ENCODE measurements at places on chromosomes 7 and 10.
A peak's percentile ranks its signal among the peaks of the same experiment; 100 is the strongest.

DNA sequence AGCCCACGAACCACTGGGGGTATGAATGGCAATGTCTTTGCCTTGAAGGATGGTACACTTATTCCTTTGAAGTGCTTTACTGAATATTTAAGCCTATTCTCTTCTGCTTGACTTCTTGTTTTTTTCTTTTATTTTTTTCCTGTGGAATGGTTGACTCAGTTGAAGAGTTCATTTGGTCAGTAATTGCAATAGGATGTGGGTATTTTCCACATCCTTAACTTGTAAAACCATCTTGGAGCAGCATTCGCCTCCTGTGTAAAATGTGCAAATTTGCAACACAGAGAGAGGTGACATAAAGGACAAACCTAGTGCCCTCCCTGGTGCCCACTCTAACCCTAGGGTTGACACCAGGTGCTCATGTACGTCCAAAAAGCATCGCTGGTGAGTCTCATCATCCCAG lies 347.0 kb downstream of the GATA3 start:
- no peak for DNase-seq

DNA sequence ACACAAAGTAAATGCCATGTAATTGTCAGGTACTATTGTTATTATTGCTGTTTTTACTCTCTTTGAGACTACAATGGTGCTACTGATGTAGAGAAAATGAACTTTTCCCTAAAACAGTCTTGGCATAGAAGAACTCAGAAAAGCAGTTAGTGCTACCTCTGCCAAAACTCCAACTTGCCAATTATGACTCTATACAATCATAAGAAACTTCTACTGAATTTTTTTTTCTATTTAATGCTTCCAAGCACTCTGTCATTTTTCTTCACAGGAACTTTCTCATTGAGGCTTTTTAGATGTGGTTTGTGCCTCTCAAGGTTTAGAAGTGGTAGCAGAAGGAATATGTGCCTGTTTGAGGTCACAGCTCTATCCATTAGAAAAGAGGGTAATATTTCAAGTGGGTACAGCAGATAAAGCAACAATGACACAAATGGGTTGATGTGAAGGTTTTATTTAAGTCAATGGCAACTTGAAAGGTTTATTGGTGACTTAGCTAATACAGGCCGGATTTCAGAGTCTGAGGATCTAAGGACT lies 64.0 kb upstream of the FERD3L start:
- DNase-seq: peak; percentile 55

GRCh38 chr10:124966008-124966407 lies 24.1 kb downstream of the ZRANB1 start:
- no peak for DNase-seq

DNA sequence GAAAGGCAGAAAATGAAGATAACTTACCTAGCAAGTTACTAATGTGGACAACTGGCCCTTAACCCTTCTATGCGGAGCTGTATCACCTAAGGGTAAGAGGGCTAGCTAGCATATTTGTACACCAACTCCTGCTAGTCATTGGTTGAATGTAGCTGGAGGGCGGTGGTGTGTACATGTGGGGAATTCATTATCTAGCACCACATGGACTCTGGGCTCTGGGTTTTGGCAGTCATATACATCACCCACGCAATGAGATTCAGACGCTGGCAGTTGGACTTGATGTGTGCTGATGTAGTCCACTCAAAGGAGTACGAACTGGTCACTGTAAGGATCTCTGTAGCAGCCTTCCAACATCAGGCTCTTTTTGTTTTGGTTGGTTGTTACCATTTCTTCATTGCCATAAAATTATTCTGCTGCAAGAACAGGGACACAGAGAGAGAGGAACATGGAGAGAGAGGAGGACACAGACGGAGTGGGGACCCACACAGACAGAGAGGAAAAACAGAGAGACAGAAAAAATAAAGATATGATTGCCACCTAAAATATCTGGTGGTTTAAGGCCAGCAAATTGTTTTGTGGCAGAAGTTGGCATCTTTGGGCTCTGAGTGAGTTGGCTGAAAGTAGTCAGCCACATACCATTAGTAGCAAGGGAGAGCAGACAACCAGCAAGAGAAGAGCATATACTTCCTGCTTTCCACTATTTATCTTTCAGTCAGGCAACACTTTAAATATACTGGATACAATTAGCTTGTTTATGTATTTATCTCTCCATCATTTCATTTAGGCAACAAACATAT lies 76.7 kb upstream of the MTPN start:
- no peak for DNase-seq

GRCh38 chr7:100563809-100564400 lies 9.8 kb downstream of the SAP25 start:
- DNase-seq: peak; percentile 65

GRCh38 chr10:101564490-101564991 lies 23.5 kb downstream of the POLL start:
- no peak for DNase-seq

DNA sequence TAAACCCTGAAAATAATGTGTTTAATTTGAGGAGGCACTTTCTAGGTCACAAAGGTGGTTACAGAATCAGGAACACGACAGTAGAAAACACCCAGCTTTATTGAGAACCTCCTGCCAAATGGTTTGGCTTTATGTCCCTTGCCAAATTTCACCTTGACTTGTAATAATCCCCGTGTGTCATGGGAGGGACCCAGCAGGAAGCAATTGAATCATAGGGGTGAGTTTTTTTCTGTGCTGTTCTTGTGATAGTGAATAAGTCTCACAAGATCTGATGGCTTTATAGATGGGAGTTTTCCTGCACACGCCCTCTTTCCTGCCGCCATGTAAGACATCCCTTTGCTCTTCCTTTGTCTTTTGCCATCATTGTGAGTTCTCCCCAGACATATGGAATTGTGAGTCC lies 193.8 kb upstream of the KLF6 start:
- no peak for DNase-seq

GRCh38 chr10:69451784-69452251 lies 553 bp downstream of the TSPAN15 start:
- no peak for DNase-seq

GRCh38 chr10:119341459-119342301 lies 134.3 kb downstream of the GRK5 start:
- DNase-seq: no peak

- DNase-seq: no peak
These were observed 261.3 kb upstream of the MEOX2 start for GRCh38 chr7:15947754-15948153.

DNA sequence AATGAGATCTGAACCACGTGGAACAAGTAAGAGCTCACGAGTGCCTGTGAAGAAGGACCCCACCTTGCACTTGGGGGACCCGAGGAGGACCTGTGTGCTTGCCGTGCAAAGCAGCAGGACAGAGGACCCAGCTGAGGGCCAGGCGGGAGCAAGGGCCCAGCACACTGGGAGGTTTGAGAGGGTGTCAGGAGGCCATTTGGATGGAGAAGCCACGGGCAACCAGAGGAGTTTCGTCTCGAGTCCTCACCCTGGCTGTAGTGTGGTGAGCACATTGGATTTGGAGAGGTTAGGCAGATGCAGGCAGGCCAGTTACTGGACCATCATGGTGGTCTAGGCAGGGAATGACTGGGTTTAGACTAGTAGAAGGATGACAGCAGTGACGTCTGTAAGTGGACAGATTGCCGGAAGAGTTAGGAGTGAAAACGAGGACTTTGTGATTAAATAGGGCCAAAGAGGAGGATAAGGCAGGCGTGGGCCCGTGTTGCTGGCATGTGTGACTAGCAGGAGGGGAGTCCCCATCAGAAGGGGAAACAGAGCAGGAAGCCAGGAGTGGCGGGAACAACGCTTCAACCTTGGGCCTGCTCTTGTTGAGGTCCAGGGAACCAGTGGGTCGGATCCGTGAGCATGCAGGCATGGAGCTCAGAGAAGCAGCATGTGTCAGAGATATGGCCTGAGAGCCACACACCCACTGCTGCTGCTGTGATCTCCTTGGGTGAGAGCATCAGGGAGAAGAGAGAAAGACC lies 208.2 kb downstream of the MGMT start:
- no peak for DNase-seq

- DNase-seq: peak; percentile 59
These were observed 11.9 kb upstream of the OPALIN start for GRCh38 chr10:96370584-96371157.

DNA sequence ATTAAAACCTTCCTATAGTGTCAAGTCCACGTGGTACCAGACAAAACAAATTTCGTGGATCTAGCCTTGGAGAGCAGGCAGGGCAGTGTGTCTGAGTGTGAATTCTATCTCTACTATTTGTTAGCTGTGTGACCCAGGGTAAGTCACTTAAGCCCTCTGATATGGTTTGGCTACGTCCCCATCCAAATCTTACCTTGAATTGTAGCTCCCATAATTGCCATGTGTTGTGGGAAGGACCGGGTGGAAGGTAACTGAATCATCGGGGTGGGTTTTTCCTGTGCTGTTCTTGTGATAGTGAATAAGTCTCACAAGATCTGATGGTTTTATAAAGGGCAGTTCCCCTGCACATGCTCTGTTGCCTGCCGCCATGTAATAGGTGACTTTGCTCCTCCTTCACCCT lies 2.8 kb upstream of the NPFFR1 start:
- DNase-seq: no peak

GRCh38 chr7:50342616-50343114 lies 38.1 kb downstream of the IKZF1 start:
- DNase-seq: peak; percentile 91

- no peak for DNase-seq
These were observed 20.7 kb downstream of the IFIT3 start for GRCh38 chr10:89348481-89348880.

DNA sequence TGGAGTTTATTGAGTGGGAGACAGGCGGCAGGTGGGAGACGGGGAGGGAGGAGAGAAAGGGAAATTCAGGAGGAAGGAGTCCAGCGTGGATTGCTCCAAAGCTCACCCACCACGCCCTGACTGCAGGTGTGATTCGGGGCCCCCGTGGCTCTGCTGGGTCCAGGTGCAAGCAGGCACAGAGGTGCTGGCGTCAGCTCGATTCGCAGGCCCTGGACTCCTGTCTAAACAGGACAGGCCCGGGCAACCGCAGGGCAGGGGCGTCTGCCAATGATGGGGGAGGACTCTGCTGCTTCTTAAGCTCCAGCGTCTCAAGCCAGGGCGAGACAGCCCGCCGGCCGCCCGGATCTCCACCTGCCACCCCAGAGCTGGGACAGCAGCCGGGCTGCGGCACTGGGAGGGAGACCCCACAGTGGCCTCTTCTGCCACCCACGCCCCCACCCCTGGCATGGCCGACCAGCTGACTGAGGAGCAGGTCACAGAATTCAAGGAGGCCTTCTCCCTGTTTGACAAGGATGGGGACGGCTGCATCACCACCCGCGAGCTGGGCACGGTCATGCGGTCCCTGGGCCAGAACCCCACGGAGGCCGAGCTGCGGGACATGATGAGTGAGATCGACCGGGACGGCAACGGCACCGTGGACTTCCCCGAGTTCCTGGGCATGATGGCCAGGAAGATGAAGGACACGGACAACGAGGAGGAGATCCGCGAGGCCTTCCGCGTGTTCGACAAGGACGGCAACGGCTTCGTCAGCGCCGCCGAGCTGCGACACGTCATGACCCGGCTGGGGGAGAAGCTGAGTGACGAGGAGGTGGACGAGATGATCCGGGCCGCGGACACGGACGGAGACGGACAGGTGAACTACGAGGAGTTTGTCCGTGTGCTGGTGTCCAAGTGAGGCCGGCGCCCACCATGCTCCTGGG lies at the start of gene CALML3:
CALML3 (plus strand) TSS at position 321 of the 920 bp plus-strand sequence; CDS start at position 446, 125 bp downstream.
- no peak for DNase-seq

- DNase-seq: no peak
These were observed 2.5 kb downstream of the VIPR2 start for GRCh38 chr7:159142199-159142598.

- DNase-seq: no peak
These were observed at the start of gene THSD7A for GRCh38 chr7:11831736-11832495. TSS of gene THSD7A (minus strand) at chr7:11832198. CDS start at chr7:11831946, 252 bp downstream.

- no peak for DNase-seq
These were observed 580 bp downstream of the FAM200A start for GRCh38 chr7:99551334-99551733.

DNA sequence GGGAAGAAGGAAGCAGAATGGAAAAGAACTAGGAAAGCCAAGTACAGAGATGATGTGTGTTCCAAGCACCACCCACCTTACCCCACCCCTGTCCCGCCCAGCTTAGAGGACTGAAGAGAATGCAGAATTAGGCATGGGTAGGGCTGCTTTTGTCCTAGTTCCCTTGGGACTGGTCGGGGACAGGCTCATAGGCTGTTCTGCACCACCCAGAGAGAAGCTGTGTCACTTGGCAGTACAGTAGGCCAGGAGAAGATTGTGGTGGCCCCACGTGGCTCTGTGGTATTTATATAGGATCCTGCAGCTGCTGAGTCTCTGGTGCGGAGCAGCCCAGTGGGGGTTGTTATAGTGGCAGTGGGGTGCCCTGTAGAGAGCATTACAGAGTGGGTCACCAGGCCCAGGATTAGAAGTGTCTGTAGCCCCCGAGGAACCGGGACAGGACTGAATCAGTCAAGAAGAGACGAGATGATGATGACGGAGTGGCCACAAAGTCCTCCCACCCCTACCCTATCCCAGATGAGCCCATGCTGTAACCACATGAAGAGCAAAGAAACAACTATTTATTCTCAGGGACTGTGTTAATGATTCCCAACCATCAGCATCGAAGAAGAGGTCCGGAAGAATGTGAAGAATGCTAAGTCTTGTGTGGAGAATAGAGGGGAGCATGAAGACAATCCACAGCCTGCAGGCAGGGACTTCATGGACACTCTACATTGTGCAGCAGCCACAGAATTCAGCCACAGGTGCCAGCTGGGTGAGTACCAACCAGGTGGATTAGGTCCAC lies 88.9 kb downstream of the C1GALT1 start:
- DNase-seq: peak; percentile 25

DNA sequence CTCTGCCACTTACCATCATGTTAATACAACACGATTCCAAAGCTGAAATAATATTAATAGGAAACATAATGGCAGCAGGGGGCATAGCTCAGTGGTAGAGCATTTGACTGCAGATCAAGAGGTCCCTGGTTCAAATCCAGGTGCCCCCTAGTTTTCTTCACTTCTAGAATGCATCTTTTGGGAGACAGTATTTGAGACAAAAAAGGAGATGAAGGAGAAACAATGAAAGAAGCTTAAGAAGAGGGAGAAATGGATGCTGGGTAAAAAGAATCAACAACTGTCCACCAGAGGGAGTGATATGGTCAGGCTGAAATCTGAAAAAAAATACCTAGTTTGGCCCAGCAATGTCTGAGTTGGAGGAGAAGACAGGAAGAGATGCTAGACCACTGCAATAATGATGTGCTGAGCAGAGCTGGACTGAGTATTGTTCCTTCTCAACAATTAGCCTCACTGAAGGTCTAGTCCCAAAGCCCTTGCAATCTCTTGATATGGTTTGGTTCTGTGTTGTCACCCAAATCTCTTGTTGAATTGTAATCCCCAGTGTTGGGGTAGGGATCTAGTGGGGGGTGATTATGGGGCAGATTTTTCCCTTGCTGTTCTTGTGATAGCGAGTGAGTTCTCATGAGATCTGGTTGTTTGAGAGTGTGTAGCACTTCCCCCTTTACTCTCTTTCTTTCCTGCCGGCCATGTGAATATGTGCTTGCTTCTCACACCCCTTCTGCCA lies 48.3 kb downstream of the ZNF783 start:
- DNase-seq: peak; percentile 65
